GM12891 (cell line): ENCODE measurements at places on chromosomes 7 and 10.
A peak's percentile ranks its signal among the peaks of the same experiment; 100 is the strongest.

- no peak for DNase-seq
Observed at GRCh38 chr7:23334482-23335056, 35.4 kb downstream of the MALSU1 start.

- no peak for DNase-seq
Observed at GRCh38 chr10:23657677-23658076, 218.8 kb downstream of the OTUD1 start.

DNA sequence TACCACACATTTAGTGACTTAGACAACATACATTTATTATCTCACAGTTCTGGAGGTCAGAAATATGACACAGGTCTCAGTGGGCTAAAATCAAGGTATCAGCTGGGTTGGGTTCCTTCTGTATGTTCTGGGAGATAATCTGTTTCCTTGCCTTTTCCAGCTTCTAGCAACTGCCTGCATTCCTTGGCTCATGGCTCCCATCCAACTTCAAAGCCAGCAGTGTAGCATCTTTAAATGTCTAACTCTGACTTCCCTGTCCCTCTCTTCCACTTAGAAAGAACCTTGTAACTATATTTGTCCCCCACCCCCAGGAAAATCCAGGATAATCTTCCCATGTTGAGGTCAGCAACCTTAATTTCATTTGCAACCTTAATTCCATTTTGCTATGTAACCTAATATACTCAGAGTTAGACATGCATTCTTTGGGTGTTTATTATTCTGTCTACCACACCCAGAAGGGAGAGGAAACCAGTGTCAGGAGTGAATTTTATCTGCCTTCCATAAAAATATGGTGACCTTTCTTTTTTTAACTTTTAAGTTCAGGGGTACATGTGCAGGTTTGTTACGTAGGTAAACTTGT is 57.3 kb upstream of the SMIM30 start:
- no peak for DNase-seq

GRCh38 chr10:34228066-34228465 is 587.0 kb downstream of the PARD3 start:
- no peak for DNase-seq

GRCh38 chr10:130875116-130875515 is 436.4 kb downstream of the TCERG1L start:
- DNase-seq: no peak

- DNase-seq: no peak
Observed at GRCh38 chr10:80443531-80443974, 10.6 kb upstream of the TSPAN14 start.

DNA sequence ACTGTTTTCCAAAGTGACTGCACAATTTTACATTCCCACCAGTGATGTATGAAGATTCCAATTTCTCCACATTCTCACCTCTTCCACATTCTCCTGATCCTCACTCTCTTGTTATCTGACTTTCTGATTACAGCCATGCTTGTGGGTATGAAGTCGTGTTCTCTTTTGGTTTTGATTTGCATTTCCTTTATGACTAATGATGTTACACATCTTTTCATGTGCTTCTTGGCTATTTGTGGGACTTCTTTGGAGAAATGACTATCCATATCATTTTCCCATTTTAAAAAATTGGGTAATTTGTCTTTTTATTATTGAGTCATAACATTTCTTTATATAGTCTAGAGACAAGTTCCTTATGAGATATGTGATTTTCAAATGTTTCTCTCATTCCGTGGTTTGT is 10.5 kb upstream of the GIMAP8 start:
- no peak for DNase-seq

DNA sequence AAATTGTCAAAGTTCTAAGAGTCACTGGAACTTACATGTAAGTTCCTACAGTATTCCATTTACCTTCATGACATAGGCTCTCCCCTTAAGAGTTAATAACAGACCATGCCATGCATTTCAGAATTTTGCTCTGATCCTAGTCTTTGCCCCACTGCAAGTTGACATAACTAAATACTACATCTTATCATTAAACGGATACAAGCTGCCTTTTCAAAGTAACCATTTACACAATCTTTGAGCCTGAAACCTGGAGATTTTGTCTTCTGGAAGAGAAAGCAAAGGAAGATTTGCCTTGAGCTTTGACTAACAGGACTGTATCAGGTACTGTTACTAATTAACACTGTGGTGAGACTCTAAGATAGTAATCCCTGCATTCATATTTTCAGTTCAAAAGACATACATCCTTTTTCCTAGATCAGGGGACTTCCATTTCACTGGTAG is 9.3 kb upstream of the AKR1D1 start:
- DNase-seq: no peak

- DNase-seq: no peak
Observed at GRCh38 chr10:120980279-120981255, 129.4 kb downstream of the WDR11 start.

DNA sequence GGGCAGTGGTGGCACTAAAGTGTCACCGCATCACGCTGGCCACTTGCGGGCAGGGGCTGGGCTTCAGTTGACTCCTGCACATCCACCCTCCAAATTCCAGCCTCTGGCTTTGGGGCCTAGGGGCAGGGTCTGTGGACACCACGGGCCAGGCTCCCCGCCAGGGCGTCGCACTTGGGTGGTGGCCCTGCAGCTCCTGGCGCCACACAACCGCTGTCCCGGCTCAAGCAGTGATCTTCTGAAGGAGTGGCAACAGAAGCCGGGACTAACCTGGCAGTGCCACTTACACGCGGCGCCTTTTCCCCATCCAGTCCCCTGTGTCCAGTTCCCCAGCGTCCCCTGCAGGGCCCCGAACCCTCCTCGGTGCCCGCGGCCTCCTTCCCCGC is 134.3 kb upstream of the ZNF92 start:
- DNase-seq: no peak

DNA sequence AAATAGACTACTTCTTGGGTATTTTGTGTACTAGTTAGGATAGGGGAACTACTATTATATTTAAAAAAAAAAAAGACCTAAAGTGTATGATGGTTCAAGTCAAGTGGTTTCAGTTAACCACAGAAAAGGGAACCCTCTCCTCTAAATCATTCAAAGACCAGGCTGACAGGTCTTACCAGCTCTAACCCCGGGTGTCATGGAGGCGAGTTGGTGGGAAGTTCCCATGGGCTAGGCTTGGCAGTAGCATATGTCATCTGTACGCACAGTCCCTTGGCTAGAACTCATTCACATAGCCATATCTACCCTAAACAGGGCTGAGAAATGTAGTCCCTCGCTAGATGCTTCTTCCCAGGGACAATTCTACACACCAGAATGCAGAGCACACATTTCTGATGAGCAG is 37.7 kb upstream of the KCNMA1 start:
- DNase-seq: no peak

DNA sequence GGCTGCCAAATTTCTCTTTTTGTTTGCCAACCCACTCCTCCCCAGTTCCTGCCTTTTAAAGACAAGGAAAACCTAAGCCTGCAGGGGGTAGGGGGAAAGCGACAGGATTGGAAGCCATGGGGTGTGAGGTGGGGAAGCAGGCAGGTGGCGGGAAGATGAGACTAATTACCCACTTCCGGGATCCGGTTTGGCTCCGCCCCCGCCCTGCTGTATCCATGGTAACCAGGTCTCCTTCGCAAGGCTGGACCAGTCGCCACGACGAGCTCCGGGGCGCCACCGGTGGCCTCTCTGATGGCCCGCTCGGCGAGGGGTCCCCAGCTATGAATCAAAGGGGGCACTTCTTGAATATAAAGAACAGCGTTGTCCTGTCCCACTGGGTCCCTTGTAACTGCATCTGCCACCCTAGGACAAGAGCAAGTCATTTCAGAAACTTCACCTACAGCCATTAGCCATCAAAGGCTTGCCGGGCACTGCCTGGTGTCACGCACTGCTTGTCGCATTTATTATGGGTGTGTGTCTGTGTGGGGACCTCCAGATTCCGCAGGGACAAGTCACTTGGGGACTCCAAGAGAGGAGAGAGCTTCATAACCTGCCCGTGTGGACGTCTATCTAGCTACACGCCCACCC is 55.4 kb upstream of the LMTK2 start:
- peak; percentile 20 for DNase-seq

DNA sequence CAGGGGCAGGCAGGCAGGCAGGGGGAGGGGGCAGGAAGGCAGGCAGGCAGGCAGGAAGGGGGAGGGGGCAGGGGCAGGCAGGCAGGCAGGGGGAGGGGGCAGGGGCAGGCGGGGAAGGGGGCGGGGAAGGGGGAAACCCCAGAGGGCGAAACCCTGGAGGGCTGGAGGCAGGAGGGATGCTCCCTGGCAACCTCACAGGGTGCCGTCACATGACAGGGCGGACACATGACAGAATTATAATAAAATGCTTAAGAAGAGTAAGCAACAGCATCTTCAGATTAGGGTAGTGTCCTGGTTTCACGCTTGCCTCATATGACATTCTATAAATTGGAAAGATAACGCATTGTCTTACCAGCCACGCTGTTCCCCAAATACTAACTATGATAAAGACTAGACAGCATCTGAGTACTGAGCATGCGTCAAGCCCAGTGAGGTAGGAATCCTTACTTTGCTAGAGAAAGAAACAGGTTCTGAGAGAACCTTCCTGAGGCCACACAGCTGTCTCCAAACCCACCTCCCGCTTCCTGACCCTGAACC is 131.6 kb downstream of the DIP2C start:
- DNase-seq: no peak

DNA sequence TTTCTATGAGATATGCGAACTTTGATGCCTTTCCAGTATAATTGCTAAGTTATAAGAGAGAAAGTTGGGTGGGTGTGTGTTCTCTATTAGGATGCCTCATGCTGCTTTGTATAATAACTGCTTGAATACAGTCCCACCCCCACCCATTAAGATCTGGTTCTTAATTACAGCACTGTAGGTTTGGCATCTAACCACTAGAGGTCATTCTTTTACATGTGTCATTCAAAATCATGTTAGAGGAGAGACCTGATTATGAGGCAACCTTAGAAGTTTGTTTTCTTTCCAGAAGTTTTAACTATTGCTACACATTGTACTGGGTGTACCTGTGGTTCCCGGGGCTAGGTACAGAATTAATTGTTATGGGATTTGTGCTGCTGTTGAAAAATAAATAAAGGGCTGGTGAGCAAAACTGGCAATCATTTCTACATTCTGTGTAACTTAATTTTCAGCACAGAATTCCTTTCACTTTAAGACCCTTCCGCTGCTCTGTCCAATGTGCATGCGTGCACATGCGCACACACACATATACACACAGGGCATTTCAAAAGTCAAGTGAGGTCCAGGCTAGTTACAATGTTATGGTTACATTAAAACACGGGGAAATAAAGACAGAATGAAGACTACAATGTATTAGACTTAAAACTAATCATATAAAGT is 1156.3 kb downstream of the SORCS3 start:
- DNase-seq: peak; percentile 2

DNA sequence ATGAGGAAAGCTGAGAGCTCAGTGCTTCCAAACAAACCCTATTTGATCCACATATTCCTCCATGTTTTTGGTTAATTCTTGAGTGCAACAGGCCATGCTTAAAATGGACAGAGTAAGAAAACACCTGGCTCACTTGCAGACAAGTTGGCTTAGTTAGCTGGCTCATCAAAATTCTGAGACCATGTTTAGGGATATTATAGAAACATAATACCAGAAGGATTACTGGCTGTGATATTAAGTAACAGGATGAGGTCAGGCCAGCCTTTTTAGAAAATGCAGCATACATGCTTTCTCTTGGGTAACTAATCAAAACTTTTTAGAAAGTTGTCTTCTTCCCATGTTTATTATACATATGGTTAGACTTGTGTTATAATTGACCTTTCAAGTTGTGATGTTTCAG is 867.2 kb upstream of the LRRTM3 start:
- DNase-seq: no peak

GRCh38 chr10:42940487-42941294 is 136.2 kb upstream of the RET start:
- no peak for DNase-seq

GRCh38 chr7:31256506-31256905 is 84.0 kb downstream of the NEUROD6 start:
- DNase-seq: no peak

DNA sequence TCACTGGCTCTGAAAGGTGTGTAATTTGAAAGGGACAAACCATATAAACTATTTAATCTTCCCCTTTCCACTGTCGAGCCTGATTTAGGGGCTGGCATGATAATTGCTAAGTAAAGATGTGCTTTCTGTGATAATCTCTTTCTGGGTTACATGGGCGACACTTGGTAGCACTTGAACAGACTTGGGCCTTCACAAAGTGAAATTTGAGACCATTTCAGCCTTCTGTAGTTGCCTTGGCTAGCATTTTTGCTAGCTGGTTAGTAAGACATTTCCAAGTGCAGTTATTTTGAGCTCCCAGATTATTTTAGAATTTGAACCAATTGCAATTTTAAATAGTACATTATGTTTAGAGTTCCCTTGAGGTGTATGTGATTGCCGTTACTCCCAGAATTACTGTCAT is 432.7 kb upstream of the GALNT17 start:
- no peak for DNase-seq

DNA sequence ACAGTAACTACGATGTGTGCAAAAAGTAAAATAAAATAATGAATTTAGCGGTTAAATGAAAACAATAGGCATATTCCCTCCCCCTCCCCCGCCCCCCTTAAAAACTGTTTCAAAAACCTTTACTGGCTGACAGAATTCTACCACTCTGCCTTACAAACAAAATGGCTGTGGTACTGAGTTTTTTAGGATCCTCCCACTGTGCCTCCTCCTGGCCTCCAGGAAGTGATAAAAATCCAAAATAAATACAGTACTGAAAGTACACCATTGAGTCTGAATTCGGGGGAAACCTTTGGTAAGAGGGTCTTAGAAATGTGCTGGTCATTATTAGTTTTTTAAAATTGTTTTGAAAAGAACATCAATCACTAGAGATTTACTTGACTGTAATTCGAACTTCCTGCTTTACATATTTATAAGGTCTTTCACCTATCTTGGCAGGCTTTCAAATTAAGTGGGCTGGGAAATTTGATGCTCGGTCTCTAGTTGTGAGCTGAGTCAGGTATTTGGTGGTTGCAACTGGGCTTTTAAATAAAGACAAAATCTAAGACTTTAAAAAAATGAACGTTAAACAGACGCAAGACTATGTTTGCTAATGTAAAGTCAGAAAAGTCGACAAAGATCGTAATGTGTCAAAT is 32.5 kb upstream of the EPC1 start:
- no peak for DNase-seq

DNA sequence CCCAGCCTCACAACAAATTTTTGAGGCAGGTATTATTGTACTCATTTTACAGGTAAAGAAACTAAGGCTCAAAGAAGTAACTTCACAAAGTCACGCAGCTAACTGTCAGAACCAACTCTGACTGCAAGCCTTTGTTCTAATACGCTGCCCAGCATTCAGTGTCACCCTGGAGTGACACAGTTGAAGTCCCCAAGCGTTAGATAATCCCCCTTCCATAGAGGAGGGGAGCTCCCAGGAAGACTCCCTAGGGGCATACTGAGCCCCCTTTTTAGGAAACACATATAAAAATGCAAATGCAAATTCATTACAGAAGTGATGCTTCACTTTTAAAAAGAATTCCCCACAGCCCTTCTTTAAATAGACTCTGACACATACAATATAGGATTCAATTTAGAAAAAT is 101.0 kb upstream of the MACROH2A2 start:
- no peak for DNase-seq

- no peak for DNase-seq
Observed at GRCh38 chr7:49775949-49776443, 2.6 kb downstream of the VWC2 start.

- no peak for DNase-seq
Observed at GRCh38 chr7:1290679-1291356, 58.1 kb downstream of the UNCX start.

- DNase-seq: no peak
Observed at GRCh38 chr10:60140651-60141632, 234.6 kb upstream of the CCDC6 start.

- DNase-seq: no peak
Observed at GRCh38 chr10:80611481-80612185, 73.9 kb downstream of the SH2D4B start.

- no peak for DNase-seq
Observed at GRCh38 chr10:22219308-22219707, 1.5 kb upstream of the EBLN1 start.
